EH (cell line): ENCODE measurements at places on chromosomes 5 and 9.
A peak's percentile ranks its signal among the peaks of the same experiment; 100 is the strongest.

DNA sequence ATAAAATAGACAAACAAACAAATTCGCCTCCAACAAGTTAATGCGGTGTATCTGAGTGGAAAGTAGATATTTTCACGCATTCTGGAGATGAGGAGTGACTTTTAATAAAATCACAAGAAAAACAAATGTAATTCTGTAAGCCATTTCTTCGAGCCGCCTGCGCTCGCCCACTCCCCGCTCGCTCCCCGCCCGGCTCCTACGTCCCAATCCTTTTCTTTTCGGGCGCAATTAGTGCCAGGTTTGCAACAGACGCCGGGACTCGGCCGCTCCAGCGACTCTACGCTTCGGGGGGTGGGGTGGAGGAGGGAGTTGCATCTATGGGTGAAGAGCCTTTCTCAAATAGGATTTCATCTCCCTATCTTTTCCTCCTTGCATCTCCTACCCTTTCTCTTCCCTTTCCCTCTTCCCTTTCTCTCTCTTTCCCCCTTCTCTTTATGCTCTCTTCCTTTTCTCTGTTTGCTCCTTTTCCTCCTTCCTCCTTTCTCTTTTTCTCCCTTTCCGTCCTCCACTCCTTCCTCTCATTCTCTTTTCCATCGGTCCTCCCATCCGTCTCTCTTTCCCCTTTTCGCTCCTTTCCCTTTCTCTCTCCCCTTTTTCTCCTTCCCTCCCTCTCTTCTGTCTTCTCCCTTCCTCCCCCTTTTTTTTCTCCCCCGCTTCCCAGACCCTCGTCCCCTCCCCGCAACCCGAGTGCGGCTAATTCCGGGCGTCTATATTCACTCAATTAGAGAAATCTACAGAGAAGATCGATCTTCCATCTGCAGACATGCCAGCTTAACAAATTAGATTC lies 6.1 kb upstream of the OTP start:
- no peak for DNase-seq

DNA sequence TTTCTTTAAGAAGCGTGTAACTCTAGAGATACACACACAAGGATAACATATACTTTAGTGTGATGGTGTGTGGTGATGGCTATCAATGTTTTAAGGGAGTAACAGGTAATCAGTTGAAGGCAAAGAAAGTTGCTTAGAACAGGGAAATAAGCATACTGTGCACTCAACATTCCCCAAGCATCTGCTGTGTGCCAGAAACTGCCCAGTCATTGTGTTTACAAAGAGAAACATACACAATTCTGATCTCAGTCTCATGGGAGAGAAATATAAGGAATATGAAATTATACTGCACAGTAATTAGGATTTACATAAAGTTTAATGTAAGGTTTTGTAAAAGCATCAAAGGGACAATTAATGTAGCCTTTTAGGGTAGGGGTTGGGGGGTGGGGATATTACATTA lies 224.1 kb upstream of the TYRP1 start:
- no peak for DNase-seq

GRCh38 chr5:8831854-8832253 lies 714.0 kb downstream of the SEMA5A start:
- DNase-seq: peak; percentile 19

DNA sequence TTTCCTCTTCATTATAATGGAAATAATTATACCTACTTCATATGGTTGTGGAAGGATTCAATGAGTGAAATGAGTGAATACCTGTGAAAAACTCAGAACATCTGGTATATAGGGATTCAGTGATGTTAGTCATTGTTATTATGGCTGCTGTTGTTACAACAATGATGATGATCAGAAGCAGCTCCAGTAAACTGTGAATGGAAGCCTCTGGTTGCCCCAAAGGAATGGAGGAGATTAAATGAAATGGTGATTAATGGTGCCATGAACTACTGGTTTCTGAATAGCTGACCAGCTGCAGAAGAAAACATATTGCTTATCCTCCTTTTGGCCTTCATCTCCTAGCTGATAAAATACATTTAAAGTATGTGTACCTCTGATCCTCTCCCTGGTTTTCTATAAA lies 372.0 kb downstream of the ARHGEF28 start:
- no peak for DNase-seq

DNA sequence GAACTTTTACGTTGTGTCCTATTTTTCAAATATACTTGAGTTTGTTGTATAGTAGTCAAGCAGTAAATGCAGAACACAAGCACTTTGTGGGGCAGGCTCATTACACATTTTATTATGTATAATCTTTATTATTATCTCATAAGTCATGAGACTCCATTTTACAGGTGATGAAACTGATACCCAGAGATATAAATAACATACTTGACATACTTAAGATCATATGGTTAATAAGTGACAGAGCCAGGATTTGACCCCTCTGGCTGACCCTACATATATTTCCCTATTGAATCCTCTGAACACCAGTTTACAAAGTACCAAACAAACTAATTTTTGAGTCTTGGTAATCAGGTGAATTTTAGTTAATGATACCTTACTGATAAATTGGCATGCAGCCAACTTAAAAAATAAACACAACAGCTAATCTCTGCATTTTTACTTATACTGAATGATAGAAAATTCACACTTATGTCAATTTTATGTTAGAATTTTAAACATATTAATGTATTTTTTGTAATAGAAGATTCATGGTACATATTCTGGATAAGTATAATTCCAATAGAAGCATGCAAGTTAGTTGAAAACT lies 305.0 kb upstream of the MEF2C start:
- no peak for DNase-seq

DNA sequence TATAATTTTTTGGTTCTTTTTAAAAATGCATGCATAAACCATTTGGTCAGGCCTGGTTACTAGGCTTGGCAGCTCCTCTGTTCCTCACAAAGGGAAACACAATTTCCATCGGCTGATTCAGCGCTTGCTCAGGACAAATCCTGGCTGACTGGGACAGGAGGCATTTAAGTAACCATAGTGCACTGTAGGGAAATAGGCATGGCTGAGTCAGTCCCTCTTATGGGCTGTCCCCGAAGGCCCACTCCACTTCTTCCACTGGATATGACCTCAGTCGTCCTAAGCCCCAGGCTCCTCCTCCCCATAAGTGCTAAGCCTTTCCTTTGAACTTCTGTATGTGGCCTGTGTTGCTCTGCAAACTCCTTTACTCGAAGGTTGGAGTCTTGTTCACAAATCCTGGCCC lies 71.2 kb upstream of the GLIS3 start:
- DNase-seq: peak; percentile 93

DNA sequence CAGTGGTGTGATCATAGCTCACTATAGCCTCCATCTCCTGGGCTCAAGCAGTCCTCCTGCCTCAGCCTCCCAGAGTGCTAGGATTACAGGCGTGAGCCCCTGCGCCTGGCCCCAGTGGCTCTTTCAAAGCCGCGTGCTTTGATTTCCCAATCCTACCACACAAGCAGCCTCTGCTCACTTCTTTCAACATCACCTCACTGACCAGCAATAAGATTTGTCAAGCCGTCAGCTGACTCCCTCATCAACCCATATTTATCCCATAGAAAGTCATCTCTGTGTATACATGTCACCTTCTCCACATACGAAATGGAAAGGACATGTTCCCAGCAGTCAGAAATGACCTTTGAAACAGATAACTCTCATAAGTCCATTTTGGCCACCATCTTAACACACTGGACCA lies 26.0 kb downstream of the SLC31A2 start:
- DNase-seq: no peak

- no peak for DNase-seq
These were observed 137.1 kb upstream of the TMEM161B start for GRCh38 chr5:88405783-88406182.

- no peak for DNase-seq
These were observed 184.3 kb downstream of the MTRR start for GRCh38 chr5:8053270-8053669.

- no peak for DNase-seq
These were observed 124.7 kb upstream of the IRX2 start for GRCh38 chr5:2876183-2876582.

DNA sequence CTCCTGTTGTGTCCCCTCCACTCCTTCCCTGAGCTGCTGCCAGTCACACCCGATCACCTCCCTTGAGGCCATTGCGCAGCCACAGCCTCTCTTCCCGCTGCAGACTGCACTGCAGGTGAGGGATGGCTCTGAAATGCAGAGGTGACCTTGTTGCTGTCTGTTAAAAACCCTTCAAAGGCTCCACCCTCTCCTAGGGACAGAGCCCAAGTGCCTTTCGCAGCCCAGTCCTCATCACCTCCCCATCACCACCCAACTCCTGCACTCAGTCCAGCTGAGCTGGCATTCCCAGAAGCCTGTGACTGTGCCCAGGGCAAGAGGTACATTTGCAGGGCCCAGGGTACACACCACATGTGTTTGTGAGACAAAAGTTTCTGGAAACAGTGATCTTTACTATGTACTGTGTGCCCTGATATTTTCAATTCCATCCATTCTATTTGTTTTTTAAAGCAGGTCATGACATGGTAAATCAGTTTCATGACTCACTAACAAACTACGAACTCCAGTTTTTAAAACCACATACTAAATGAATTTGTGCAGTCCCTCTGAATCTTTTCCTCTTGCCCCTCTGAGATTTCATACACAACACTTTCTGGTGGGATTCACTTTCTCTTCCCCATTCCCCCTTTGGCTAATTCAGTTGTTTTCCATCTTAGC lies 73.0 kb upstream of the SPOCK1 start:
- peak; percentile 69 for DNase-seq

DNA sequence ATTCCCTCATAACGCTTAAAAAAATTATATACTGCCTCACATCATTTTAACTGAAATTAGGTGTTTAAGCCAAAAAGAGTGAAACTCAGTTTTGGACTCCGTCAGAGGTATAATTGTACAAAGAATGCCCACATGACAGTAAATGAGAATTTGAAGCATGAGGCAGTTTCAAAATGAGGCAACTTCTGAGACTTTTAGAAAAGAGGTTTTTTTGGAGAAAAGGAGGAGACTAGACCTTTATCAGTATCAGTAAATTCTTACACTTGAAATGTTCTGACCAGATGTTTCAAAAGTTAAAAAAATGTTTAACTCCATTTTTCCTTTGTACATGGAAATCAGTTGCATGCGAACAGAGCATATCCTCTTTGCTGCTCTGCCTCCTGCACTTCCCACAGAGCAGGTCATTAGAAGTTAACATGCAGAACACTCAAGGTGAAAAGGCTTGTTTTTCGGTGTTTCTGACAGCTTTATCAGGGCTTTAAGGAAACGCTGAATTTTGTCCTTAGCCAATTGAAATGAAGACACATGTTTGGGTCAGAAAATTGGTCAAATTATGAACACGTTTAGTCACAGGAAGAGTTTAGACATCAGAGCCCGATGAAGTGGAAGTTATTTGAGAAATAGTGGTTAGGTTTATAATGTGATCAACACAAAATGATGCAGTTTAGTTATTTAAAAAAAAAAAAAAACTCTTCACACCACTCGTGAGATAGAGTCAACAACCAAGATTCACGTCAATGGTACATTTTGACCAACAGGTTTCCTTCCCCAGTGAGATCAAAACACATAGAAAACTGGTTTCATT lies 59.5 kb downstream of the PIK3R1 start:
- DNase-seq: no peak

DNA sequence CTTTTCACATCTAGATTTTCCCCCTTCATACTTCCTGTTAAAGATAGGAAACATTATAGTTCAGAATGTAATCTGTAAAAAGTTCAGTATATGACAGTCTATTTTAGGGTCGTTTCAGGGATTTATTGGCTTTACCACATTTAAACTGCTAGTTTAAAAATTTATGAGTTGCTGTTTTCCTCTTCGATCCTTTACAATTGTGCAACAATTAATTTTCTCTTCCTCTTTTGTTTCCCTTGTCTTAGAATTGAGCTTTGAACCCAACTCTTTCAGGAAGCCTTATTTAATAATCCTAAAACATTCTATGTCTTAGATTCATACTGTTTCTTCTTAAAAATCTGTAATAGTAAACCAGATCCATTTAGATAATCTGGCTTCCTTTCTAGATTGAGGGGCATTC lies 16.4 kb downstream of the ZSWIM6 start:
- DNase-seq: no peak
